NCI-H446 treated with DMSO at 0.1 percent for 48 hours (cell line): ENCODE measurements at places on chromosomes 6 and 20.

- DNase-seq: no peak
These were observed 798 bp downstream of the DSP start for GRCh38 chr6:7542065-7542873.

- DNase-seq: no peak
These were observed 64.1 kb downstream of the C6orf118 start for GRCh38 chr6:165245287-165245686.

GRCh38 chr20:58927490-58928061 lies 53.5 kb upstream of the NELFCD start:
- DNase-seq: no peak

GRCh38 chr6:74482180-74482579 lies 723.7 kb downstream of the COL12A1 start:
- no peak for DNase-seq

DNA sequence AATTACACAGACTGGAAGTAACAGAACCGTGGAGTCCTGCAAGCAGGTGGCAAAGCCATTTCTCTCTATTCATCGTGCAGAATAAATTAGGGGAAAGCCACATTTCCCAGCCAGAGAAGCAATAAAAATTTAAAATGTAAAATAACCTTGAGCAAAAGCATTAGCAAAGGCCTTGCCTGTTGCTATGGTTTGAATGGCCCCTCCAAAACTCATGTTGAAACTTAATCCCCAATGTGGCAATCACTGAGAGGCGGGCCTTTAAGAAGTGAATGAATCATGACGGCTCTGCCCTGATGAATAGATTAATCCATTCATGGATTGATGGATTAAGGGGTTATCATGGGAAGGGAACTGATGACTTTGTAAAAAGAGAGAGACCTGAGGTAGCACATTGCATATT lies 679.0 kb downstream of the PTPRT start:
- no peak for DNase-seq

DNA sequence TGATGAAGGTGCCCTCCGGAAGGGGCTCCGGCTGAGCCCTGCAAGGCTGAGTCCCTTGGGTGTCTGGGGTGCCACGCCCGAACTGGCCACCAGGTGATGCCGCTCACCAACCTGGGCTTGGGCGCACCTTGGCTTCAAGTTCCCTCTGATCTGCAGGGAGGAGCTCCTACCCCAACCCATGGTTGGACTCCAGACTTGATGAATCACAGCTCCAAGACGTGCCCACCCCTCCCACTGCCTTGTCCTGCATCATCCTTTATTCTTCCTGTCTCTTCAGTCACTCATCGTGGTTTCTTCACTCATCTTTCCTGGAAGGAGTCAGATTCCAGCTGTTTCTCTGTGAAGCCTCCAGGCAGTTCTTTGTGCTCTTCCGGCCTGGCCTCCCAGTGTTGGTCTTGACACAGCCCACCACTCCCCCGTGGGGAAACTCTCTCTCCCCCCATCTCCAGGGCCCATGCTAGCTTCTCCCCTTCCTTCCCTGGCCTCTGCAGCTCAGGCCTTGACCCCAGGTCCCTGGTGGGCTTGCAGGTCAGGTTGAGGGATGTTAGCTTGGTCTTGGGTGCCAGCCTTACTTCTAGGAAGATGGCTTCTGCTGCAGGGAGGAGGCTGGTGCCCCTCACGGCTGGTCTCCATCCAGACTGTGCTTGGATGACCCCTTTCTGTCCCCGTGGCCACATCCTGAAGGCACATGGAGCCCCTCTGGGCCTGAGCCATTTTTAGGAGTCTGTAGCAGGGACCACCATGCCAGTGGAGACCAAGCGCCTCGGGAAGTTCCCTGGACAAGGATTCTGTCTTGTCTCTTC lies 2.6 kb upstream of the ZBP1 start:
- DNase-seq: no peak

- DNase-seq: no peak
These were observed 36.8 kb upstream of the L3MBTL3 start for GRCh38 chr6:129981598-129981997.

DNA sequence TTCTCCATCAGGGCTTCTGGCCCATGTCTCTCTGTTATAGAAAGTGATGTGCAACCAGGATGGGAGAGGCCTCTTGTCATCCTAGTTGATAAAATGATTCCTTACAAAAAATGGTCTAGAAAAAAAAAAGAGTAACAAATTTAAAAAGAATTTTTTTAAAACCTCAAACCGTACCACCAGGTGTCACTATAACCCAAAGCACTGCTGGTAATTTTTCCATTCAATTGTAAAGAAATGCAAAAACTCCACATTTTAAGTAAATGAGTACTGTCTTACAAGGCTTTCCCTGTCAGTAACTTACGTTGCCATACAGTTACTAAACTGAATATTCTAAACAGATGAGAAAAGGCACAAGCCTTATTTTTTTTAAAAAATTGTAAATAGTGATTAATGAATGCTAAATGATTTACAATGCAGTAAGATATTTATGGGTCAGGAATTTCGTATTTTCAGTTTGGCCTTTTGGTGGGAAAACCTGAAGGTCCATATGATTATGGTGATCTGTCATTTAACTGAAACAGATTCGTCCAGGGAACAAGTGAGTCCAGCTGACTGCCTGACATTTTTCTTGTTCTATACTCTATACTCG lies 95.4 kb downstream of the OGFRL1 start:
- peak; percentile 36 for DNase-seq

- no peak for DNase-seq
These were observed 121.5 kb upstream of the ARG1 start for GRCh38 chr6:131451321-131452144.

- no peak for DNase-seq
These were observed 22.5 kb upstream of the SRPK1 start for GRCh38 chr6:35943390-35943789.

GRCh38 chr6:113908801-113909200 lies 51.7 kb downstream of the MARCKS start:
- DNase-seq: no peak

DNA sequence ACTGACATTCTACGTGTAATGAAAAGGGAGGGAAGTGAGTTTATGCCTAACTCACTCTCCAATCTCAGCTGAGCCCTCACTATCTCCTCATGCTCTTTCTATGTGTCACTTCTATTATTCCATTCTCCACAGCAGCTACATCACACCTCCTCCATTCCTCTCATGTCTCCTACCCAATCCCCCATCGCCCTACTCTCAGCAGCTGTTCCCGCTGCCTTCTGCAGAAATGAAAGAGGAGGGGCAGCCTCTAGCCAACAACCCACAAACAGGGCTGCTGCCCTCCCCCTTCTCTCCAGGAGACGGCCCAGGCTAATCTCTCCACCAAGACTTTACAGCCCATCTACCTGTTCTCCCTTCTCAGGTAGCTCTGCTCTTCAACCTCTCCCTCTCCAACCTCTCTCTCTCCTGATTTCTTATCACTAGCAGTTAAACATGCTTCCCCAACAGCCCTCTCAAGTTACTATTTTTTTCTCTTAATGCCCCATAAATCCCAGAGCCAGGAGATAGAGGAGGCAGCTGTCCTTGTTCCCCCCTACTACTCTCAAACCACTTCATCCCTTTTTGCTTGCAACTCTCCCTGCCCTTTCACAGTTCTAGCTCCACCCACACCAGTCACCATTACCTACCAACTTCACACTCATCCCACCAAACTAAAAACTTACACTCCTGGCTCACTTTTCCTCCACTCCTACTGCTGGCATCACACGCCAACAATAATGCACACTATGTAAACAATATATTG lies 136.5 kb downstream of the BTBD9 start:
- DNase-seq: no peak

- no peak for DNase-seq
These were observed 27.2 kb downstream of the IL22RA2 start for GRCh38 chr6:137146206-137146605.

DNA sequence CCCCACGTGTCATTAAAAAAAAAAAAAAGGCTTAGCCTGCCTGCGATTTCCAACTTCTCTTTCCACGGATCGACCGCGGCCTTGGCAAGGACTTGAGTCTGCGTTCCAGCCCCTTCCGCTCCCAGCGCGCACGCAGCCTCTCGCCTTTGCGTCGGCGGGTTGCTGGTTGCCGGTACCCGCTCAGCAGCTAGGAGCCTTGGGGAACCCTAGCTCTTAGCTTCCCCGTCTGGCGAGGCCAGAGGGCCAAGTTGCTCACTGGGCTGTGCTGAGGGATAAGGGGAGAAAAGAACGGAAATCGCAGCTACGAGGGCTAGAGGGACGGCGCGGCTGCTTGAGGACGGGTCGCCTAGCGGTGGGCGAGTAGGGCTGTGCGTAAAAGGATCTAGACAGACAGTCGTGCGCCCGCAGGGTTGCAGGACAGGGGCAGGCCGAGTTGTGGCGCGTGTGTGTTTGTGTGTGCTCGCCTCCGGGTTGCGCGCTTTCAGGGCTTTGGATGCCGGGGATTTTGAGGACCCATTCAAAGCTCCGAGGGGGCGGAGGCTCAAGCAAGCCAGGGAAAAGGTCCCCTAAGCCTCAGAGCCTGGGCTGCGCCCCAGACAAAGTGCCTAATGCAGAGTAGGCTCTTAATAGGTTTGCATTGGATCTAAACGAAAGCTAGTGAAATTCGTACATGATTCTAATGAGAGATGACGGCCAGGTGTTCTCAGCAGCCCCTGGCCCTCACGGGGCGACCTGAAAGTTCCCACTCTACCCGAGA lies 40.5 kb upstream of the OSTM1 start:
- no peak for DNase-seq

DNA sequence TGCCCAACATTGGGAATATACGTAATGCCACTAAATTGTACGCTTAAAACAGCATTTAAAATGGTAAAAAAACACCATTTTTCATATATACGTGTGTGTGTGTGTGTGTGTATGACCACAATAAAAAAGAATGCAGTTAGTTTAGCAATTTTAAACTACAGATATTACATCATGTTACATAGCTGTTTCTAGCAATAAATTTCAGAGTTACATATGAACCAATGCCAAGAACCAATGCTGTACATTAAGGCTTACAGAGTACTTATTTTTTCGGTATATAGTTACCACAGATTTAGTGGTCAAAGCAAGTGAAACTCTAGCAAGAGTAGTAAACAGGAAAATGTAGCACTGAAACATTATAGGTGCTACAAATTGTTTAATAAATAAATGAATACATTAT lies 119.3 kb downstream of the PDE10A start:
- no peak for DNase-seq

GRCh38 chr6:47698342-47698787 lies at the start of gene ADGRF4:
Gene ADGRF4 (plus strand): TSS chr6:47698580. CDS start chr6:47707246, 8,666 bp downstream.
- no peak for DNase-seq

DNA sequence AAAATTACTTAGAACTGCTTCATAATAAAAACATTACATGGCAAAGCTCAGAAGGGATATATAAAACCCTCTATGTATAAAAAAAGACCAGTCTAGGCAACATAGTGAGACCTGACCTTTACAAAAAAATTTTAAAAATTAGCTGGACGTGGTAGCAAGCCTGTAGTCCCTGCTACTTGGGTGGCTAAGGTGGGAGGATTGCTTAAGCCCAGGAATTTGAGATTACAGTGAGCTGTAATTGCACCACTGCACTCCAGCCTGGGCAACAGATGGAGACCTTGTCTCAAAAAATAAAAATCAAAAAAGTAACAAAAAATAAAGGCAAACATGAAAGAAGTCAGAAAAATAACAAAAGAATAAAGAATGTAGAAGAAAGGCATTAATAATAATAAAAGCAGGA lies 21.5 kb upstream of the TPD52L1 start:
- no peak for DNase-seq

DNA sequence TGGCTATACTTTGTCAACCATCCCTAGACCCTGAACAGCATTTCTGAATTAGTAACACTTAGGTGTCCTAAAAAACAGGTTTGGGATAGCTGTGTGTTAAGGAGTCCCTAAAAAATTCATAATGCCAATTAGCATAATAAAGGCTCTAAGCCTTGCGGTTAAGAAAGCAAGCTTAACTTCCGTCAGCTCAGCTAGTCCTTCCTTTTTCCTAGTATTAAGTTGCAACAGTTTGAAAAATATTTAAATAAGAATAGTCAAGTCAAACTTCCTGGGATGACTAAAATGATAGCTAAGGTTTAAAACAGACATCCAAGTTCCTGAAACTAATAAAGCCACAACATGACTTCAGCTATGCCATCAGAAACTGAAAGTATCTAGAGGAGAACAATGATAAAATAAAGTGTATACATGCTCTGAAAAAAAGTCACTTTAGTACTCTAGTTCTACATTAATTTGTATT lies 3.5 kb downstream of the AKIRIN2 start:
- DNase-seq: no peak

- DNase-seq: no peak
These were observed 33.0 kb downstream of the PIM1 start for GRCh38 chr6:37202788-37203491.

DNA sequence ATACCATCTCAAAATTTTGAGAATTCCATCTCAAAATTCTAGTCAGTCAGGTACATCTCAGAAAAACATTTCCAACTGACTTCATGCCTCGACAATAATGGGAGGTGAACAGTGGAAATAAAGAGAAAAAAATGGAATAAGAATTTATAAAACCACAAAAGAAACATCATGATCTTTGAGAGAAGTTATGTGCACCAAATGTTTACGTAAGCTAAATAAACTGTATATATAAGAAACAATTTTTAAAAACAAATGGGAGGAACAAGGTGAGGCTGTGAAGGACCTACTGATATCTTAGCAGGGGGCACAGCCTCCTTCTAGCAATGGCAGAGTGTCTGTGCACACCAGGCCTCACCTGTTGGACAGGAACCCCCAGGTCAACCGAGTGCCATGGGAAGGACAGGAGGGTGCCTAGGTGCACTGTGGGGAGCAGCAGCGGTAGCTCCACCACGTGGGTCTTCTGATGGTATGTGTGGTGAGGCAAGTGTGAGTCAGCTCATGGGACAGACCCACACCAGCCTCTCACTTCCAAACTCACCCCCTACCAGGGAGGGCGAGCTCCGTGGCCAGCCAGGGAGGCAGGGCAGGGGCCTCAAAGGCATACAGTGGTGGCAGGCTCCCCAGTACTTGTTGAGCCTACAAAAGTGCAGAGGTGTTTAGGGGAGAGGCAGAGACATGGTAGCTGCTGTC lies 23.2 kb downstream of the DIDO1 start:
- no peak for DNase-seq

GRCh38 chr20:3070725-3071124 lies 695 bp upstream of the OXT start:
- DNase-seq: no peak

GRCh38 chr6:165231581-165232561 lies 77.5 kb downstream of the C6orf118 start:
- no peak for DNase-seq

DNA sequence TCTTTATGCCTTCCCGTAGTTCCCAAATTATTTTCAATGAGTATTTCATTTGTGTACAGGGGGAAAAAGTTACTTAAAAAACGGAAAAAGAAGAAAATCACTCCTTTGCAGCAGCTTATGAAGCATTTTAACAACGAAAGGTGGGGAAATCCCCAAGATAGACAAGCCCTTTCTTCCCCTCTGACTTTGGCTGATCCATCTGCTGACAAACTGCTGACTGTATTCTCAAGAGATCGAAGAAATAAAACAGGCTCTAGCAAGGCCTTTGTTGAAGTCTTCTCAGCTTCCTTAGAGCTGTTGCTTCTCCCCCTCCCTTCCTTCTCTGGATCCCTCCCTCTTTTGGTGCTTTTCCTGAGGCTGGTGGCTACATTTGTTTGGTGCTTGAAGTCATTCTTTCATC lies 325.2 kb downstream of the NRN1 start:
- no peak for DNase-seq

- no peak for DNase-seq
These were observed 115.4 kb upstream of the DST start for GRCh38 chr6:56758120-56758519.
